ENCODE measurements at places on chromosomes 2 and 18. TPM values are rescaled to one million over a fixed set of nuclear protein-coding genes. Genes with fewer than 3 reads are reported as not detected.

The IGFBP2 gene
- total RNA-seq = 82.7 TPM

- no peak for DNase-seq
Measured at GRCh38 chr18:62974928-62975675, 259.8 kb downstream of the PHLPP1 start.

DNA sequence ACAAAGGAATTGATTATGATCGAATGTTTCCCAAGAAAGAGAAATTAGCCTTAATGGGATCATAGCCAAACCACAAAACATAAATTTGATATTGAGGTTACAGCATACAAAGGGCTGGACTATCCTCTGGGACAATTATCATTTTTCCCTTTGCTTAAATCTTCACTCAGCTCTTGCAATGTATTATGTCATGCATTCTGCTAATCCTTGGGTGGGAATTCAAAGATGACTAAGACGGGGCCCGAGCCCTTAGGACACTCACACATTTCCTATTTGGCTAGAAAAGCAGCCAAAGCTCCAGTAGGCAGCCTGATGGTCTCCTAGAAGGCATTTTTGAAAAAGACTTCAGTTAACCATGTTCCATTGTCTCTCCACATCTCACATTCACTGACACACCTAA is 17.2 kb upstream of the NMI start:
- no peak for DNase-seq

The RAPGEF4 gene
- total RNA-seq = 18.4 TPM

- DNase-seq = no peak
Measured at GRCh38 chr18:52950155-52950554, 610.2 kb downstream of the DCC start.

The FSHR gene
- total RNA-seq = not detected

- DNase-seq = no peak
Measured at GRCh38 chr2:79292239-79292957, 132.8 kb upstream of the REG3A start.

Data from vagina (tissue), 2 donors.